Stimulated activated CD8-positive, alpha-beta memory T cell treated with anti-CD3 and anti-CD28 coated beads, Interleukin-12 subunit alpha, Interleukin-12 subunit beta, amount 100 ng/mL, for 1 hour (primary cell): ENCODE measurements at places on chromosomes 4 and X.

DNA sequence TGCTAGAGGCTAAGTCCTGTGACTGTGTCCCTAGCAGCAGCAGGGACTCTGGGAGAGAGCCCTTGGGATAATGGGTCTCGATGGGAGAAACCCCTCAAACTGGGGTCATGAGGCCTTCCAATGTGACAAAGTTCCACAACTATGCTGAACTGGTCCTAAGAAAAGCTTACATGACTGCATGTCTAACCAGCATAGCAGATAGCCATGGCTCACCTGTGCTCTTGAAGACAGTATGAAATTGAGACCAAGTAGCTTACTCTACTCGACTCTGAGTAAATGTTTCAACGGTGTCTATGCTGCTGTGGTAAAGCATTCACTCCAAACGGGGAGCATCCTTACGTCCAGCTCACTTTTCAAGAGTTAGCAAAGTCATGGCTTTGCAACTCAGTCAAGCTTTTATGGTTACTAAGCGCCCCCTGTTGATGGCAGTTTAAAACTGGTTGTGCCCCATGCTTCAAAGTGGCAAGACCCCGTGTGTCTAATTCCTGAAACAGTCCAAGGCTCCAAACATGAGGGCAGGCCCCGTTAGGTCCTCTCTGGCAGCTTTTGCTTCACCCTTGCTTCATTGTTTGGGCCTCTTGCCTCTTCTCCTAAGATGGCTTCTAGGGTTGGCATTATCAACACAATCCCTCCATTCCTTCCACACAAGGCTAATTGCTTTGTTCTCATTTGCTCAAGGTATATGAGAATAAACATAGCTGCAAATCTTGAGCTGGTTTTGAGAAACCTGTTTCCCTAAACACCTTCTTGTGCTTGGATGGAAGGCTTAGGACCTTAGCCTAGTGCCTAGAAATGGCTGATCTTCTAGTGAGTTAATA, 46.6 kb downstream of the CCNG2 start:
- peak; percentile 51 for DNase-seq

DNA sequence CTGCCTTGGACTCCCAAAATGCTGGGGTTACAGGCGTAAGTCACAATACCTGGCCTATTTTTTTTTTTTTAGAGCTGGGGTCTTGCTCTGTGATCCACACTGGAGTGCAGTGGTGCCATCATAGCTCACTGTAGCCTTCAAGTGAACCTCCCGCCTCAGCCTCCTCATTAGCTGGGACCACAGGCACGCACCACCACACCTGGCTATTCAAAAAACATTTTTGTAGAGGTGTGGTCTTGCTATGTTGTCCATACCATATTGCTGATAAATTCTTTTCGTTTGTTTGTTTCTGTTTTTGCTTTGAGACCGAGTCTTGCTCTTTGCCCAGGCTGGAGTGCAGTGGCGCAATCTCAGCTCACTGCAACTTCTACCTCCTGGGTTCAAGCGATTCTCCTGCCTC, 21.6 kb downstream of the ENOPH1 start:
- DNase-seq: no peak

DNA sequence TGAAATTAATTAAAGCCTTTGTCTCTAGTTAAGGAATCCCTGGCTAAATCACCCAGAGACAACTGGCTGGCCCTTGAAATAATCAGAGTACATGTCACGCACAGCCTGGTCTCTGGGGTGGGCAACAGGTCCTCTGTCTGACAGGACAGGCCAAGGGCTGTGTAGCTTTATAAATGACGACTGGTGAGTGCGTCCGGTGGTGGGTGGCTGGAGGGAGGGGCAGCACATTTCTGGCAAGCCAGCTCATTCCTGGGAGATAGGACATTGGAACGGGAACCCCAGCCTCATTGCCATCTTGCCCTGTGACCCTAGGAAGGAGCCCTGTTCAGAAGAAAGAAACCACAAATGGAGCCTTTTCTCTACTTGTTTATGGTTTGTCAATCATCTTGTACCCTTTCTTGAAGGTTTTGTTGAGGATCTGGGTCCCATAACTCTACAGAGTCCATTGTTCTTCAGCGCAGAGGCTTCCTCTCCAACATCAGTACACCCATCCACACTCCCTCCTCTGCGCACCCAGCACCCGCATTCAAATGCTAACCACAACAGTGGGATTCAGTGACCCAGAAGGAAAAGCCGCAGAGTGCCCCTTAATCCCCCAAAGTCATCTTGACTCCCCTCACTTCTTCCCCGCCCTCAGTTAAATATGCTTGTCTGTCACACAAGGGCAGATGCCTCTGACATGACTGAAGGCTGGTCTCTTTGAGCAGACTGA, 368.1 kb downstream of the UNC5C start:
- DNase-seq: no peak

GRCh38 chr4:1459081-1459721, 53.0 kb upstream of the NKX1-1 start:
- DNase-seq: no peak

DNA sequence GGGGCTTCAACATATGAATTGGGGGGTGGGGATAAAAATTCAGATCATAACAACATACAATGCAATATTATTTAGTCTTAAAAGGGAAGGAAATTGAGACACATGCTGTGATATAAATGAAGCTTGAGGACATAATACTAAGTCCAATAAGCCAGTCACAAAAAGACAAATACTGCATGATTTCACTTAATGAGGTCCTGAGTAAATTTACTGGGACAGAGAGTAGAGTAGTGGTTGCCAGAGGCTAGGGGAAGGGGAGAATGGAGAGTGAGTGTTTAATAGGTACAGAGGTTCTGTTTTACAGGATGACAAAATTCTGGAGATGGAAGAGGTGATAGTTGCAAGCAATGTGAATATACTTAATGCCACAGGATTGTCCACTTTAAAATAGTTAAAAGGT, 89.2 kb upstream of the RAPGEF2 start:
- DNase-seq: no peak

DNA sequence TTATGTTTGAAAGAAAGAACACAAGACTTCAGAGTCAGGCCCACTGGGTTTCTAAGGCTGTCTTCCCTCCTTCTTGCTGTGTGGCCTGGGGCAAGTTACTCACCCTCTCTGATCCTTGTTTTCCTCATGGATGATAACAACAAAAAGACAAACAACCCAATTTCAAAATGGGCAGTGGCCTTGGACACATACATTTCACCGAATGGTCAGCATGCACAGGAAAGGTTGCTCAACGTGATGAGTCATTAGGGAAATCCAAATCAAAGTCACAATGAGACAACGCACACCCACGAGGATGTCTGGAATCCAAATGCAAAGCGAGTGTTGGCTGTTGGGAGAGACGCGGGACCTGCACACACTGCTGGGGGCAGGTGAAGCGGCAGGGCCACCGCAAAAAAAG, 50.8 kb upstream of the PPP2R2C start:
- DNase-seq: no peak

DNA sequence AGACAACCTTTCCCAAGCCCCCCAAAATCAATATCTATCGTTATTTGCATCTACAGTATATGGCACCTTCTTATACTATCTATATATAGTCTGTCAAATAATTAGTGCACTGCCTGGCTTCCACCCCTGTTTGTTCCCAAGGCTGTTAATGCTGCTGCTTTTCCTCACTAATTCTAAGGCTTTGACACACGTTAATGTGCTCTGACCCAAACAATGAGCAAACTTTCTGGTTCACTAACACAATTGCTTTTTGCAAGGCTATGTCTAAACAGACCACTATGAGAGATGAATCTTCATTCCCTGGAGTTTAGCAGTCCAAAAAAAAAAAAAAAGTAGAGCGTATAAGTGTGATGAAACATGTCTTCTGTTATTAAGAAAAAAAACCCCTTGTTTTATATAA, 360.9 kb upstream of the AGA start:
- DNase-seq: no peak

GRCh38 chrX:13024986-13025385, 19.4 kb downstream of the FAM9C start:
- no peak for DNase-seq

DNA sequence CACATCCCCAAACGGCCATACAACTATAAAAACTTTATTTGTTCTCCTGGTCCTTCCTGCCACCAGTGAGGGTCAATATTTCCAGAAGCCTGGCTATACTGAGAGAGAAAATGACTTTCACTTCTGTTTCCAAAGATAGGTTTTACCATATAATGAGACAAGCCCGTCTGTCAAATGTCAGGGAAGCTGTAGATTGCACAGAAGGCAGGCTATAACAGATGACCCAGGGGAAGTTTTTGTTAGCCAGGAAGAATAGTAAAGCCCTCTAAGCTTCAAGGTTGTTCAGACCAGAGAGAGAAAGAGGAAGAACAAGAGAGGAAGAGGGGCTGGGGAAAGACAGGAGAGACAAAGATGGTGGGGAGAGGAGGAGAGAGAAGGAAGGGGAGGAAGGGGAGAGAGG, 217.5 kb downstream of the GBA3 start:
- DNase-seq: no peak

DNA sequence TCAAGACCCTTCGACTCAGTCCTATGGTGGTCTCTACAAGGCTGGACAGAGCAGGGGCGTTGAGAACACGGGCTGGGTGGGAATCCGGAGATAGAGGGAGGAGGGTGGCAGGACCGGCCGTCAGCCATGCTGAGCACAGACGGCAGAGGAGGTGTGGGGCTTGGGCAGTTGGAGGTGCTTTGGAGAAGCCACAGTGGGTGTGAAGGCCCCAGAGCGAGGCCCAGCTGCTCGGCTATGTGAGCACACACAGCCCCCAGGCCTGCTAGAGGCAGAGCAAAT, 4.2 kb downstream of the PDE6B start:
- DNase-seq: no peak

- DNase-seq: no peak
These were observed 54.2 kb downstream of the F8 start for GRCh38 chrX:154968353-154968752.

GRCh38 chr4:37673538-37674192, 12.5 kb downstream of the RELL1 start:
- no peak for DNase-seq

DNA sequence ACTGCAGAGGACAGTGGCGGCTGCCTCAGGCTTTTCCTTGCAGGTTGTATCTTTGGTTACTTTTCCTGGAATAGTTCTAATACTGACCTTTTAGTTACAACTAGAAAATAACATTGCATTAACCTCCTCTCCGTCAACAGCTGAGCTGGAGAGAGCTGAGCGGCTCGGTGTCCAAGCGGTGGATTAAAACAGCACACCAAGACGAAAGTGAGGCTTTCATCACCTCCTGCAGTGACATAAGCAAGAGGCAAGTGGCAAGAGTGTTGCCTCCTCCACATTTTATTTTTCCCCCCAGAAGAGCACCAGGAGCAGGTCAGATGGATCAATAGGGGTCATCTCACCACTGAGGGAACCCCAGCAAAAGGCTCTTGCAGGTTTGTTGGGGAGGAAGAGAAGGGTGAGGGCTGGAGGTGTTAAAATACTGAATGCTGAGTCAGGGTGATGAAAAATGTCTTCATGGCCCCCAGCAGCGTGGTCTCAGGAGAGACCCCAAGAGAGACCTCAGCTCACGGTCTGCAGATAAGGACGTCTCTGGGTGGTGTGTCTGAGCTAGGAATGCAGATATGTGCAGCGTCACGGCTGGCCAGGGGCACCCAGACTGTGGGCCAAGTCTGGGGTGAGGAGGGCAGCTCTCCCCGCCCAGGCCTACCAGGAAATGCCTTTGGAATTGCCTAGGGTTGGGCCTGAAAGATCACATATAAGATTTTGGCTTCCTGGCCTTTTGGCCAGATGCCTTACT, 50.3 kb downstream of the CASP3 start:
- no peak for DNase-seq

DNA sequence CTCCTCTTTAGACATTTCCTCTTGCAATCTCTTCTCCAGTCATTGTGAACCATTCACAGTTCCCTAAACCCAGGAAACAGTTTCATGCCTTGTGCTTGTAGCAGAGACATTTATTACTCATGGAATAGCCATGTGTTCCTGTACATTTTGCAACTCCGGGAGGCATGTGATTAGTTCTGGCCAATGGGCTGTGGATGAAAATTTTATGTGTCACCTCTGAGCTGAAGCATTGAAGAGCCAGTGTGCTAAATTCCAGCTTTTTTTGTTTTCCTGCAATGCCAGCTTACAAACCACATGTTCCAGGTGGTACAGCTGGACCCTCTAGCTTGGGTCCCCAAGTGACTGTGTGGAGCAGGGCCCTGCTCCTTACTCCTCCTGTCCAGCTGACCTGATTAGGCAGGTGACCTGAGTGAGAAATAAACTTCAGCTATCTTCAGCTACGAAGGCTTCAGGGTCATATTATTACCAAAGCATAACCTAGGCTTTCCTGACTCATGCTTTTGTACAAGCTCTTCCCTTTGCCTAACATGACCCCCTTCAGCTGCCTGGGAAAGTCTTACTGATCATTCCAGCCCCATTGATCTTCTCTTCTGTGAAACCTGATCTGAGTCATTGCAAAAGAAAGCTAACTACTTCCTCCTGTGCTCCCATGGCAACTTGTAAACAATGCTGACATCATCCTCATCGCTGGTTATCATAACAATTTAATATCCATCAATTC, 200.4 kb downstream of the PTTG2 start:
- DNase-seq: peak; percentile 15
